Stimulated activated CD8-positive, alpha-beta memory T cell treated with anti-CD3 and anti-CD28 coated beads, Interleukin-7, amount 100 ng/mL, for 24 hours (primary cell): ENCODE measurements at places on chromosomes 3 and 15.

- DNase-seq, result no peak
Measured at GRCh38 chr3:32978331-32978730, 26.9 kb downstream of the CCR4 start.

DNA sequence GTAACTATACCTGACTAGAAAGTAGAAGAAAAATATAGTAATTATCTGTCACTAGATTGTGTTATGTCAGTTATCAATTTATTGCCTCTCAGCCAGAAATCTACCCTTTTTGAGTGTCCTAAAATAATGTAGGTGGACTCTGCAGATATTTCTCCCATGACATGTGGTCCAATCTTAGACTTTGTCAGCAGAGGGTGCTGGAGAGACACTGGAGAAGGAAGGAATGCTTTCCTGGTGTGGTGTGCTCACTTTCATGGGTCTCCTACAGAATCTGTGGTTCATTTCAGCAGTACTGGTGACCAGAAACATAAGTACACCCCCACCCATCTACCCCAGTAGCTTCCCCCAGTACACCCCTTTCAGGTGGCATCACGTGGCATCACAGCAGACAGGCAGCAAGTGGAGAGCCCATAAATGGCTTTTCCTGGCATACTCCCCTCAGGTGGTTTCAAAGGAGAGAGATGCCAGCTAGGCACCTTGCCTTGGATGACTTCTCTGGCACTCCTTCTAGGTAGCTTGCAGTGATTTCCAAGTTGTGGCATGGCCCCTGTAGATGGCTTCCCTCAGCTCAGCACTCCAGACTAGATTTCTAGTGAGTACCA lies 114.7 kb downstream of the GADL1 start:
- no peak for DNase-seq

DNA sequence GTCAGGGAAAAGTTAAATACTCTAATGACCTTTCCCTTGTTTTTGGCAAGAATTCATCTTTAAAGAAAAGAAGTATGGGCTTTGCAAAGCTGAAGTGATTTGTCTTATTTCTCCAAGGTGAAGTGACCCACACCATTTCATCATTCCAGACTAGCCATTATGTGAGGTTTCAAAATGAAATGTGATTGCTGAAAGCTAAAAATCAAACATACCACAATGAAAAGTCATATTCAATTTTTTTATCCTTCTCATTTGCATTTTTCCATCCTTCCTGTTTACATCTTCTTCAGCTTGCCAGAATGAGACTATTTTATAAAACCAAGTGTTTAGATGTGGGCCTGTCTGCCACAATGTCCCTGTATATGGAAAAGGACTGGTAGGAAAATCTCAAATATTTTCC lies 142.3 kb upstream of the STRIT1 start:
- DNase-seq, result no peak

DNA sequence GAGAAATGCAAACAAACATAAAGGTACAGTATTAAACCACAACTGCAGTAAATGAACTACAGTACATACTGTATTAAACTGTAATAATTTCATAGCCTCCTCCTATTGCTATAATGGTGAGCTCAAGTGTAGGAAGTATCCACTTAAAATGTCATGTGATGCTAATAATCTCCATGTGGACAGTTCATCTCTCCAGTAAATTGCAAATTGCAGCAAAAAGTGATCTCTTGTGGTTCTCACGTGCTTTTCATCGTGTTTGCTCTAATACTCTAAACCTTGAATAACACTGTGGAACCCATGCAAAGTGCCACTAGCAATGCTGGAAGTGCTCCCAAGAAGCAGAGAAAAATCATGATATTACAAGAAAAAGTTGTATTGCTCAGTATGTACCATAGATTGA lies 9.2 kb upstream of the FNDC3B start:
- no peak for DNase-seq

DNA sequence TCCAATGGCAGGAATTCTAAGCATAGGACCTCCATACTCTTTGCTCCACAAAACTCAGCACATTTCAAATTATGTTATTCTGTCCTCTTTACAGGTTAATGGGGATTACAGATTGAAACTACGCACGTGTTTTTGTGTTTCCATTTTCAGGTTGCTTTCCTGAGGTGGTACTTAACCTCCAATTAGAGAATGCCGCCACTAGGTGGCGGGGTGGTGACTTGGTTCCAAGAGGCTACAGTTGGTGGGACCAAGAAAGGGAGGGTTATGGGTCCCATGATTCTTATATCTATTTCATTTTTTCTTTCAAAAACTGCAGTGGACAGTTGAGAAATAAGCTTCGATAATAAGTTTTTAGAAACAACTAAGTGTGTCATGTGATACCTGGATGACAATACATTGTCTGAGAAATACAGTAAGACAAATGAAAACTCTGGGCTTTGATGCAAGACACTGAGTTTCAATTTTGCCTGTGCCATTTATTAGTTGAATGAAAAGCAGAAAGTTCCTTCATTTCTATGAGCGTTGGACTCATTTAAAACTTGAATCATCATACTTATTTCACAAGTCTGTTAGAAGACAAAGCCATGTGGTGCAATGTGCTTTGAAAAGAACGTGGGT lies 539.0 kb downstream of the FGF12 start:
- no peak for DNase-seq

DNA sequence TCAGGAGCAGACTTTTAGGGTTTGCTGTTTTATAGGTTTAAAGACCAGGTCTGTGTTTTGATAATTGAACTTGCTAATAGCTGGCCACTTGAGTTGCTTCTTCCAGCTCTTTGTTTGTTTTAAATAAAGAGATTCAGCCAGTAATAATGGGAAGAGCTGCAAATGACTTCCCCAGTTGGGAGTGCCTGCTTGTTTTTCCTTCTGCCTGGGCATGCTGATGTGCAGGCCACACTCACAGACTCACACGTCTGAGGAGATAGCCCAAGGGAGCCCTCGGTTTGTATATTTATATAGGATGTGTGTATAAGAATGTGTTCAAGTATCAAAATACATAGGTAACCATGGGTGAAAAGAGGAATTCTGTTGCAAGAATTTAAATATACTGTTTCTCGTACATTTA lies 78.2 kb upstream of the BOC start:
- no peak for DNase-seq

DNA sequence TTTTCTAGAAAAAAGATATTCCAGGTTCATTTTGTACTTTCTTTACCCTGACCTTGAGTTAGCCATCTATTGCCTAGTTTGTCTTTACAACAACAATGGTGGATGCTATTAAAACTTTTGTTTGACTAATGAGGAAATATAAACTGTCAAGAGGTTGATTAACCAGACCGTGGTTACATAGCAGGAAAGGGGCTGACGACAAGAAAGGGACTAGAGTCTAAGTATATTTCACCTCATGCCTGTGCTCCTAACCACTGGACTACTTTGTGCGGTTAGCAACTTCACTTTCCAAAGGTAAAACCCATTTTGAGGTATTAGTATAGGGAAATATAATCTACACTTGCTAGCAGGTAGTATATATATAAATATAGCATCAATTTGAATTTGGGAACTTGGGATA lies 327.1 kb downstream of the SATB1 start:
- DNase-seq, result no peak
